Naive B cell (primary cell): ENCODE measurements at places on chromosomes 7 and 10.

DNA sequence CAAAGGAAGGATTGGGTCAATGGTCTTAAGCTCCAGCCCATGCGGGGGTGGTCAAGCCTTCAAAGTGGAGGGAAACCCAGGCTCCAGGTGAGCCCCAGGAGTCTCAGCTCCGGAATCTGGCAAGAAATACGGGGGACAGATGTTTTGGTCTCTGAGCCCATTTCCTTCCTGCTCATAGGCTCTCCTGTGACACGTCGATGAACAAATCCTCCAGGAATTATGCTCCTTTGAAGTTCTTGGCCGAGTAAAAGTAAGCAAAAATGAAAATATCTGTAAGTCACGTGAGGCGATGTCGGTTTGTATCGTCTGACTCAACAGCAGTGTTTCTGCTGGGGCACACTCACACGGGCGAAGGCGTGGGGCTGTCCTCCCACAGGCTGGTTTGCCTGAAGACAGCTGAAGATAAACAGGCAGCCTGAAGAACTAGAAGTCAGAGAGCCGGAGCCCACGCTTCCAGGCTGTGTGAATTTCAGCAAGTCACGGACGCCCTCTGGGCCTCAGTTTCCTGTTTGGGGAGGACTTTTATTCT lies 52.6 kb upstream of the SMNDC1 start:
- peak; percentile 16 for DNase-seq

DNA sequence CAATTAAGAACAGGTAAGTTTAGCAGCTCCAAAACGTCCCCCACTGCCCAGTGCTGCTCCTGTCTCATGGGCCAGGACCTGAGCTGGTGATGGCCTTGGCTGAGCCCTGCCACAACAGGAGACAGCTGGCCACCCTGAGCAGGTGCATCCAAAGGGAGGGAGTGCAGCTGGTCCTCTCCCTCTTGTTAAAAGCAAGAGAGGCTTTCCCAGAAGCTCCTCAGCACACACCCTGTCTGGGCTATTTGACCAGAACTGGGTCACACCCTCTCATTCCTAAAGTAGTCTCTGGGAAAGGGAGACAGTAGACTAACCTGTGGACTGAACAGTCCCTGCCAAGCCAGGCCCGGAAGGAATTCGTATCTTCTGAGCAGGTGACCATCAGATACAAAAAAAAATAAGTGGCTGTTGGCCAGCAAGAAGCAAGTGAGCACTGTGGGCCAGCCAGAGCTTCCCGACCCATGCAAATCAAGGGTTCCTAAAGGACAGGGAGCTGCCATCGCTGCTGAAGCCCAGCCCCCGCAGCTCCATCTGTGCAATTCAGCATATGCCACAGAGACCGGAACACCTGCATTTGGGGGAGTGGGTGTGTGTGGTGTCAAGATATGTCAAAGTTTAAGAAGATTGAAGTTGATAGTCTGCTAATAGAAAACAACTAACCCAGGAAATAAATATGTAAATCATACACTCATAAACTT lies 2.1 kb upstream of the TMEM72 start:
- no peak for DNase-seq

- DNase-seq = peak; percentile 50
Observed at GRCh38 chr7:87312215-87312865, 33.1 kb upstream of the CROT start.

DNA sequence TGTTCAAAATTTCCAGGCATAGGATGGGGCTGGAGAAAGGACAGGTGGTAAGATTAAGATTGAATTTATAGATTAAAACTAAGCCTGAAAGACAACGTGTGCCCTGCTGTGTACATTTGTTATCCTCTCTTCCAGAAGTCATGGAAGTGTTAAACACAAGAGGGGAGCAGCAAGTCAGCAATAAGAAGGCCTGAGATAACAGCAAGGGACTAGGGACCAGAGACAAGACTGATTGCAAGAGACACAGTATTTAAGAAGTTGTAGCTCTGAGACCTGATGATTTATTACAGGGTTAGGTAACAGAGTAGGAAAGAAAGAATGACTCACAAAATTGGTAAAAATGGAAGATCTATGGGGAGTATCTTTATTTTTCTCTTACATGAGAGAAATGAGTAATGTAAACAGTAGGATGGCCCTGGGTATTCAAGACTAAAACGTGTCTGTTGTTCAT lies 55.7 kb upstream of the COL1A2 start:
- no peak for DNase-seq

- no peak for DNase-seq
Observed at GRCh38 chr10:24209432-24209771, 464 bp downstream of the KIAA1217 start.

DNA sequence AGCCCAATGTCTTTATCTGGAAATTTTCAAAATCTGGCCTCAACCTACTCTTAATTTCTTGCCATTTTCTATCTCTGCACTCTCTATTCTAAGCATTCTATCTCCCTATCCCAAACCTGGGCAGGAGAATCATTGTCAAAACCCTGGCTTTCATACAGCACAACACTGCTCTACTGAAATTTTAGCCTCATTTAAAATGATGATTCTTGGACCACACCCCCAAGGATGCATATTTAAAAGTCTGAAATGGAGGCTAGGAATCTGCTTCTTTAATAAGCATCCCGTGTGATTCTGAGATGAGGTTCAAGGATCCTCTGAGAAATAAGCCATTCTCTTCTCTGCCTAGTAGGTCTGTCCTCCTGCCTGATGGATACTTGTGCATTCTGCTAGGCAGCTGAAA lies 50.8 kb upstream of the EGR2 start:
- no peak for DNase-seq

- no peak for DNase-seq
Observed at GRCh38 chr7:103574576-103574975, 128.6 kb upstream of the SLC26A5 start.

DNA sequence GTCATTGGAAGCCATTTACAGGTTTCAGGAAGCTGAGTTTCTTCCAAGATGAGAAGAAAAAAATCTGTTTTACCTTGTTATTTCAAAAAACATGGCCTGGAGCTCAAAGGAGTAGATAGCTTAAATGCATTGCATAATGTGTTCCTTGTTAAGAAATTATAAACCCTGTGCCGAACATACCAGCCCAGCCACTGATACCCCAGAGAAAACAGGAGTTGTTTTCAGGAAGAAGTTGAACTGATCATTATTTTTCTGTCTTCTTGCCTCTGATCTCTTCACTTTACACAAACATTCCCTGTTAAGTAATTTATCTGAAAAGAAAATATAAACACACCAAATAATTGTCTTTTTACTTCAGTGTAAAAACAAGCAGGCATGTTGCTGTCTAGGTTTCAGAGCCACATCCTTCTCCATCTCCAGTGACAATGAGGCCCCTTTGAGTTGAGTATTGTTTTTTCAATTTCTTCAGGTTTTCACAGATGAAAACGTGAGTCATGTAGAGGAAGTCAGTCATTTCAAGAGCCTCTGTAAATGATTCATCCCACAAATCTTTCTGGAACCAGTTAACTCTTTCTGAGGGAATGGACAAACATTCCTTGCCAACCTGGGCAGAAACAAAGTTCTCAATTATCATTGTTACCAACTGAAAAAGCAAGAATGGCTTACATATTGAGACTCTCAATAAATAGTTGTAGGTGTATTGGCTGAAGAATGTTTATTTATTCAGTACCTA lies 244.2 kb downstream of the IPMK start:
- no peak for DNase-seq

DNA sequence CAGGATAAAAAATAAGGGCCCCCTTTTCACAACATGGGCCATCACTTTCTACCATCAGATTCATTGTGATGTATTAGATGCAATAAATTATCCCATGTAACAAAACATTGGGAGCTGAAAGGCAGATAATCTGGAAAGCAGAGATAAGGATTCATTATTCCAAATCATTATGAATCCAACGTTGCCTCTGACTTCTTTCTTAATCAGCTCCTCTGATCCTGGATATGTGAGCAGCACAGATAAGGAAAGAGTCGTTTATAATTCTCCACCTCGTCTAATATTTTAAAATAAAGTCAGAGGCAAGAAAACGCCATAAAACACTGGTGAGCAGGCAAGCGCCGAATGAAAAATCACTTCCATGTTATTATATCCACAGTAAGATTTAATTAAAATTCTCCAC lies 13.8 kb upstream of the GATA3 start:
- DNase-seq = no peak

DNA sequence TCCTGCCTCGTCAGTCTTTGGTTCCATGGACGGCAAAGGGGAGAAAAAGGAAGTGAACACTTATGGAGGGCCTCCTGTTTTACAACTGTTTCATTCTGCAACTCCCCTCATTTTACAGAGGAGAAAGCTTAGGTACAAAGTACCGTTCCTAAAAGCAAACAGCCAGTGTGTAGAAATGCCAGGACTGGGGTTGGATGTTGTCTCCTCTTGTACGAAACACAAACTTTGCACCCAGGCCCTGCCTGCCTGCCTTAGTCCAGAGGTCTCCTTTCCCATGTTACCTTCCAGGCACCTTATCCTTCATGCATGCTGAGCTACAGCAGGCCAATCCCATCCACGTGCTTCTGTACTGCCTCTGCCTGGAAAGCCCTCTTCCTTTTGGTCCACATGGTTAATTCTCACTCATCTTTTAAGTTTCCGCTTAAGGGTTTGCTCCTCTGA lies 86.0 kb downstream of the ICA1 start:
- DNase-seq = no peak

- no peak for DNase-seq
Observed at GRCh38 chr10:83516788-83517187, 622.5 kb upstream of the GHITM start.
